ENCODE measurements at places on chromosomes 12 and 14.

DNA sequence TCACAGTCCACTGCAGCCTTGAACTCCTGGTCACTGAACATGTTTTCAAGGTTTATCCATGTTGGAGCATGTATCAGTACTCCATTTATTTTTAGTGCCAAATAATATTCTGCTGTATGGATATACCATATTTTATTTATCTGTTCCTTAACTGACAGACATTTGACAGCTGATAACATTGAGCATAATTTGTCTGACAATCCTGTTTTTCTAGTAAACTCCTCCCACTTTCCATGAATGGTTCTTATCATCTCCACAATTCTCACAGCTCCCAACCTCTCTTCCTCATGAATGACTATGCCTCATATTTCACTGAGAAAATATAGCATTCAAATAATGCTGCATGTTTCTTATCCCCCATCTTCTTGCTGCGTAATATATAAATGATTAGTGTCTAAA is 33.3 kb downstream of the COCH start:
- no peak for DNase-seq

DNA sequence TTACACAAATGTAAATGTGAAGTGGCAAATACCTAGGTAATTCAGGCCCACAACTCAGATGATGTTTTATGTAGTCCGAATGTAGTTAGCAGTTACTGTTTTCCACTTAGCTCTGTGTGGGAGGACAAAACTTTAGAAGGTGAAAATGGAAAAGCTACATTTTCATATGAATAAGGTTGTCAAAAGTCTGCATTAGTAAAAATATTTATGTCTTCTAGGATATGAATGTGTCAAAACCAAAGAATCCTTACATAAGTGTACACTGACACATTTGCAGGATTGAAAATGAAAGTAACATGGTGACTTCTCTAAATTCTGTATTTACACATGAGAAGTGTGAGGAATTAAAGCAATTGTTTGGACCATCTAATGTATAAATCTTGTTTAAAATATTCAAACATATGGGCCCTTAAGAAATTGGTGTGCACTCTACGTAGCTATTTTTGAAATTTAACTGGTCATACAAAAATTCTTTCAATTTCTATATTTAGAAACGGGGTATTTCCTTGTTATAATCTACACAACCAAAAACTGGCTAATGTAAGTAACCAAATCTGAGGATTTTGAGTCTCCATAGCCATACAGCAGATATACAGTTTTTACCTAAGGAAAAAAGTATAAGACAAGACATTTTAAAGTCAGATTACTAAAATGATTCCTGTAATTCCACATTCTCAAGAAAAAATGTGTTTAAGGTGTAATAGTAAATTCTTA is 5.4 kb downstream of the CDKN1B start:
- no peak for DNase-seq

- no peak for DNase-seq
Observed at GRCh38 chr12:89731614-89732013, 23.0 kb upstream of the ATP2B1 start.

- no peak for DNase-seq
Observed at GRCh38 chr12:46843811-46844210, 18.0 kb upstream of the SLC38A4 start.

GRCh38 chr14:97851428-97851995 is 1054.3 kb downstream of the VRK1 start:
- no peak for DNase-seq
